ENCODE measurements at places on chromosomes 12 and 14.

DNA sequence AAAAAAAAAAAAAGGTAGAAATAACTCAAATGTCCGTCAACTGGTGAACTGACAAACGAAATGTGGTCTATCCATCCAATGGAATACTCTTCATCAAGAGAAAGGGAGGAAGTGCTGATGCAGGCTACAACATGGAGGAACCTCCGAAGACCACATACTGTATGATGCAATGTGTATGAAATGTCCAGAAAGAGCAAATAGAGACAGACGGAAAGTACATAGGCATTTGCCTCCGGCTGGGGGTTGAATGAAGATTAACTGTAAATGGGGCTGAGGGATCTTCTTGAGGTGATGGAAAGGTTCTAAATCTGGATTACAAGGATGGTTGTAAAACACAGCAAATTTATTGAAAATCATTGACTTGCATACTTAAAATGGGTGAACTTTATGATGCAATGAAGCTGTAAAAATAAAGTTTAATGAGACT lies 35.4 kb downstream of the DLK1 start:
- DNase-seq, result no peak

- no peak for DNase-seq
Measured at GRCh38 chr12:58916921-58917511, 3.3 kb downstream of the LRIG3 start.

DNA sequence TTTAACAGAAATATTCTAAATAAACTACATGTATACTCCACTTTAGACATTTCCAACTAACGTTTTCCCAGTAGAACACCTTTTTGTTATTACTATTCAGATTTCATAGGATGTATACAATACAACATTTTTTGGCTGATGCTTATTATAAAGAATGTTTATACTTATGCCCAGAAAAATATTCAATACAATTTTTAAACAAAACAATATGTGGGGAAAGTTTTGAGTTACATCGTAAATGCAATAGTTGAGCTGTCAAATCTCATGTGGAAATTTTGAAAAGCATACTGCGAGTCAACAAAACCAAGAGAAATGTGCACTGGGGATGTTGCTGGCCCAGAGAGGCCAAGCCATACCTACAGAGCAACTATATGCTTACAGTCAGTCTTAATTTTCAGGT lies 18.2 kb upstream of the MON2 start:
- no peak for DNase-seq

GRCh38 chr14:36505181-36505815 lies 14.7 kb downstream of the NKX2-1 start:
- no peak for DNase-seq

DNA sequence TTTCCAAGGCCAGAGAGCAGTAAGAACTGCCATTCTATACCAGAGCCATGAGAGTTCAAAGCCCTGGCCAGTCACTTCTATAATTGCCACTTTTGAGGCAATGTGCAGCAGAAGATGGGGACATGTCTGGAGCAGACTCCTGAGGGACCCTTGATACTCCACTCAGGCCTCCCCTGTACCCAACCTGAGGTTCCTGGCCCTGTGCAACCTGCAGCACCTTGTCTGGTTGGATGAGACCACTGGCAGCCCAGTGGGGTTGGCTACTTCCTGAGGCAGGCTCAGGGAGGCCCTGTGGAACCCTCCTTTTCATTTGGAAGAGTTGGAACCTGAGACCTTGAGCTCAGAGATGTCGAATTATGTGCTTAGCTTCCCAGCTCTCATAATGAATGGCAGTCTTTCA lies 54.4 kb downstream of the GALNT16 start:
- no peak for DNase-seq

GRCh38 chr12:236445-236844 lies 22.5 kb upstream of the SLC6A12 start:
- no peak for DNase-seq

DNA sequence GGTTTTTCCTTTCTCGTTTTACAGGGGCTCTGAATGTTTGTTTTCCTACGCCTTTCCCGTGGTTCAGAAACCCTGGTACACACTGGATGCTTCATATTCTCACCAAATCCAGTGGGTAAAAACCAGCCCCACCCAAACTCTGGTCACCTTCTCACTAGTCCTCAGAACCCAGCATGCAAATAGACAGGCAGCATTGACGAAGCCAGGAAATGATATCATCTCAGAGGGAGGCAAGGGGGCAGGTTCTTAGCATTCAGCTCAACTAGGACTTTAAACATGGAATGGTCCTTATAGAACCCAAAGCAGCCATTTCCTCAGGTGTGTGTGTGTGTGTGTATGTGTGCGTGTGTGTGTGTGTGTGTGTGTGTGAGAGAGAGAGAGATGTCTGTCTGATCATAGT lies 142.0 kb downstream of the KCNK10 start:
- no peak for DNase-seq

GRCh38 chr14:36498938-36499337 lies 21.1 kb downstream of the NKX2-1 start:
- DNase-seq, result no peak

- no peak for DNase-seq
Measured at GRCh38 chr12:53200107-53200457, 7.0 kb downstream of the ITGB7 start.

GRCh38 chr14:51119411-51120051 lies 24.6 kb upstream of the TRIM9 start:
- no peak for DNase-seq

- DNase-seq, result no peak
Measured at GRCh38 chr12:119512772-119513497, 80.6 kb upstream of the TMEM233 start.

DNA sequence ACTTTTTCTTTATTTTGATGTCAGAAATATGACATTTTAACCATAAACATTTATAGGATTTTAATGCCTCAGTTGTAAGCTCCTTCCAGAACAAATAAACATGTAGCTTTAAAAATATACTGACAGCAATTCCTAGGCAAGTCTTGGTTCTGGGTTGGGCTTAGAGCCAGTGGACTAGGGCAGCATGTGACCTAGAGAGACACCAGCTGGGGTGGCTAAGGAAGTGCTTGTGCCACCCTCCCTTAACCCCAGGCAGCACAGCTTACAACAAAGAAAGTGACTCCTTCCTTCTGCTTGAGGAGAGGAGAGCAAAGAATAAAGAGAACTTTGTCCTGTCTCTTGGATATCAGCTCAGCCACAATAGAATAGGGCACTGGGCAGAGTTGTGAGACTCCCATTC lies 61.6 kb upstream of the KTN1 start:
- no peak for DNase-seq

GRCh38 chr12:46843811-46844210 lies 18.0 kb upstream of the SLC38A4 start:
- no peak for DNase-seq

DNA sequence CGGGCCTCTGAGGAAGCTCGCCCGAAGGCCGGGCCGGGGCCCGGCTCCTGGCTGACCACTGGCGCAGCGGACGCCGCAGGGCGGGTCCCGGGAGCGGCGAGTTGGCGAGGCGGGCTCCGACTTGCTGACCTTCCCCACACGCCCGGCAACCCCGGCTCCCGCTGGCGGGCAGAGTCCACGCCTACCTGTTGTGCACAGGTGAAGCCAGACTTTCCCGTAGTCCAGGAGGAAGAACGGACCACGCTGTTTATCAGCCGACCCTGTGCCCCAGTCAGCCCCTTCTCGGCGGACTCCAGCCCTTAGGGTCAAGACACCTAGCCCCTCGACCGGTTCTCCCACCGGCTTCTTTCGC lies 407 bp downstream of the HEATR5A start:
- DNase-seq, result peak; percentile 16

DNA sequence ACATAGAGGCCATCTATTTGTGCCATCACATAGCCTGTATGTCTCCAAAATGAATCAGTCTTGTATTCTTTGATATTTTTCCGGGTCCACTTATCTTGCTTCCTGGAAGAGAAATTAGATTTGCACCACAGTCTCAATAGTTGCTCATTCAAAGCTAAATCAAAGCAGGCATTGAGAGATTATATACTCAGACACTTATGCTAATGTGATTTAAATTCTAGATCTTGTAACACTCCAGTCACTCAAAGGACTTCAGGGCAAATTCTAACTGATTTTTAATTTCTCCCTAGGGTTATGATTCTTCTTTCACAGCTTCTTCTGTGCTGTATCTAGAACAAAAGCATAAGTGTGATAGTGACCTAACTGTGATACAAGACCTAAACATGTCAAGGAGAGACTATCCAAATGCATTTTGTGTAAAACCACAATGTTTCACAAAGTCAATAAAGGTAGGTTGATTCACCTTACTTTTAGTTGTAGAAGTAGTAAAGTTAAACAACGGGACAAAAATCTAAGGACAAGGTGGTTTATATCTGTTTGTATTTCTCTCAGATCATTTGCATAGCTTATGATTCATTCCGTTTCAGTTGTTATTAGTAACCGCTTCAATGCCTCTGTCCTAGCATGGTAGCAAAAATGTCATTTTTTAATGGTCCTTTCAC lies 26.8 kb downstream of the PLBD1 start:
- no peak for DNase-seq

- peak; percentile 20 for DNase-seq
Measured at GRCh38 chr14:73764406-73765280, 50.5 kb upstream of the PNMA1 start.

DNA sequence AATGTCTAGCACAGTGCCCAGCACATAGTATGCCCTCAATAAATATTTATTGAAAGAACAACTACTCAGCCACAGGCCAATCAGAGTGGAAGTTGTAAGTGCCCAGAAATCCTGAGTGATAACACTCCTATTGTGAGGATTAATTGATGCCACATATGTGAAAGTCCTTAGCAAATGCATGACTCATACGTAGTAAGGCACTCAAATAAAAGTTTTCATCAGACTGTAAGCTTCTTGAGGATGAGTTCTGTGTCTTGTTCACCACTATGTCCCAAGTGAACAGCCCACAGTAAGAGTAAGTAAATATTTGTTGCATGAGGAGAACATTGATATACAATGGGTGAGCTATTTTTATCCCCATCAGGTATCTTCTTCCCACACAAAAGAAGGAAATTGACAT lies 24.7 kb upstream of the ANO6 start:
- no peak for DNase-seq

Measured in caudate nucleus (tissue), 63 donors.